ENCODE measurements at places on chromosomes 2 and 18. TPM values are rescaled to one million over a fixed set of nuclear protein-coding genes. Genes with fewer than 3 reads are reported as not detected.

DNA sequence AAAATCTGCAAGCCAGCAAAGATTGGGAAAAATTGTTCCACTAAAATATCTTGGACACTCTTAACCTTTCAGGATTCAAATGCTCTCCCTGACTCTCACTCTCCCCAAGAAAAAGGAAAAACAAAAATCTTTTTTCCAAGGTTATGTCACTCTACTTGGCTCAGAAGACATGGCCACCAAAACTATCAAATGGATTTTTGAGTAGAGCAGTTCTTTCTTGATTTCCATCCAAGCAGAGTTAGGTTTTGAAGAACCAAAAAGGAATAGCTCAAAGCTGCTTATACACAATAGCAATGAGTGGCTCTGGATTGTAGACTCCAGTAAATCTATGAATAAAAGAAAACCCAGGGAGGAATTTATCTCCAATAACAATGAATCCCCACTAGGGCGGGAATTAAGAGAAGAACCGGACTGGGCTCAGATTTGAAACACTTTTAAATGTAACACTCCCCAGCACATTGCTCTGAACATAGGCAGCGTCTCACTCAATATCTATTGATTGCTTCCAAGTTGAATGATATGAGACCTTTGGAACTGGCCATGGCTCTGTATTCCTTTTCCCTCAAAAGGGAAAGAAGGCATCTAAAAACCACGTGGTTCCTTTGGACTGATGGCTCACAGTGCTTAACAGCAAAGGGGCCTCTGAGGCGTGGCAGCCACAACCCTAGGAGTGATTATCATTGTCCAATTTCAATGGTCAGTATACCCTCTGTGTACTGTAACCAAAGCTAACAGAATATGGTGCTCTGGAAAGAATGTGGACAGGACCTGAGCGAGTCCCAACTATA is 68.3 kb downstream of the SPRED2 start:
- no peak for DNase-seq

DNA sequence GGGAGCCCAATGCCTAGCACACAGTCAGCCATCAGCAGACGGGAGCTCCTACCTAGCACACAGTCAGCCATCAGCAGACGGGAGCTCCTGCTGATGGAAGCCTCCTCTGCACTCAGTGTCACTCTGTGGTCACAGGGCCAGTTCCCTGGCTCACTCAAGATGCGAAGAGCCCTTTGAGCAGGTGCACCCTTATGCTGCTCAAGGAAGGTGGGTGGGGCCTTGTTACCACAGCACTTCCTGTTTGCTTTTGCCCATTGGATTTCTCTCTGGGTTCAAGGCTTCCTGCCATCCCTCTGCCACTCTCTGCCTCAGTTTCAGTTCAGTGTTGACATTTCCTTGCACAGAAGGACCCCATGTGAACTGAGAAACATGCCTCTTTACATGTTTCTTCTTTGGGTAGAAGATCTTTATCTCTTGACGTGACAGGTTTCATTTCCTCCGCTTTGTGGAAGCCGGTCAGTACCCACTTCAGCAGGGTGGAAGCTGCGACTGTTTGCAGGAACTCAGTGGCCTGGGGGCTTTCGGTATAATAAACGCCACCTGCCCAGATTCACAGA is 11.6 kb downstream of the TRIB2 start:
- no peak for DNase-seq

Gene LRRC30
- not detected for total RNA-seq

Gene YPEL5
- 71.5 TPM for total RNA-seq

GRCh38 chr2:101267671-101268656 is 15.3 kb downstream of the CNOT11 start:
- no peak for DNase-seq

Gene NOTO
- not detected for total RNA-seq

Gene ODC1
- total RNA-seq, result 88.0 TPM

Measured in glutamatergic neuron (in vitro differentiated cells).